ENCODE measurements at places on chromosomes 3 and 15.

- DNase-seq = no peak
Measured at GRCh38 chr3:8984526-8984925, 21.3 kb upstream of the RAD18 start.

GRCh38 chr3:100097919-100098783 is 16.1 kb downstream of the FILIP1L start:
- no peak for DNase-seq

GRCh38 chr3:105518203-105518602 is 151.5 kb downstream of the ALCAM start:
- DNase-seq = no peak

GRCh38 chr3:102736975-102737304 is 302.1 kb downstream of the ZPLD1 start:
- DNase-seq = no peak

- DNase-seq = peak; percentile 21
Measured at GRCh38 chr15:91849749-91850161, 3.8 kb upstream of the SLCO3A1 start.

DNA sequence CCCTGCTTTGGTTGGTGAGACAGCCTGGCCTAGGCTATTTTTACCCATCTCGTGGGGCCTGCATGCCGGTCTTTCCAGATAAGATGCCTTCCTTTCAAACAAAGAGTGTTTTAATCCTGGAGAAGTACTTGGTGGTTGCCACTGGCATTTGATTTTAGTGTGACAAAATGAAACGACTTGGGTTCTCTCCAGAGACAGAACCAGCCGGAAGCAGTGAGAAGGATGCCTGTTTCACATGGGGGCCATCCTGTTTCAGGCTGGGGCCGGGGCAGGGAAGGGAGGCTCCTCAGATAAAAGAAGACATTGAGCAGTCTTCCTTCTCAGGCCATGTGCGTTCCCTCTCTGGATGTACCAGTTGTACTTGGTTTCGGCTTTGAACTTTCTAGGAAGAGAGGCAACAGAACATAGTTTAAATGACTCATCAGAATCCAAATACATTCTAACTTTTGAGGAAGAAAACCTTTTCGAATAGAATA is 74.9 kb downstream of the TOP2B start:
- DNase-seq = peak; percentile 61

DNA sequence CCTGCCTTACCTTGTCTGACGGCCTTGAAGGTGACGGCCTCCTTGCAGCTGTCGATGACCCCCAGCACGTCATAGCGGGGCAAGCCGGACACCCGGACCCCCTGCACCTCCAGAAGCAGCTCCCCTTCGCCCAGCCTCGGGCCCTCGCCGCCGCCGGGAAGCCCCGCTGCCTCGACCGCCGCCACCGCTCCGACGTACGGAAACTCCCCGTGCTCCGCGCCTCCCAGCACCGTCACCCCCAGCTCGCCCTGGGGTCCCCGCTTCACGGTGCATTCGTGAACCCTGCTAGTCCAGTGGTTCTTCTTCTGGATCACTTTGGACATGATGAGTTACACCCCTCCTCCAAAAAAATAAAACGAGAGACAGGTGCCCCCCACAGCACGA is 740 bp downstream of the MAGI1 start:
- DNase-seq = peak; percentile 49

DNA sequence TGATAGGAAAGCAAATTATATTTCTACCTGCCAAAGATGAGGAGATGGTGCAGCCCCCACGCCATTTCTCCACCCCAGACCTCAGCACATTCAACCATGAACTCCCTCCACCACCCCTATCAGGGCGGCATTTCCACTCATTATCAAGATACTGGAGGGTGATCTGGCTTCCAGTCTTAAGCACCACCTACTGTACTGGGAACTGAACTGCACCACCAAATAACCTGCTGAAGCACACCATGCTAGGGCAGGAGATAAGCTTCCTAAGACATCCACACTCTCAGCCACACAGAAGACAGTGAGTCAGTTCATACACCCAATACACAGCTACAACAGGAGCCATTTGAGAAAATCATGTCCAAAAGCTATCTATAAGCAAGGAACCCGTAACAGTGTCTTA is 98.8 kb downstream of the FGF7 start:
- no peak for DNase-seq

- no peak for DNase-seq
Measured at GRCh38 chr3:16559653-16560365, 45.4 kb downstream of the DAZL start.

- DNase-seq = peak; percentile 22
Measured at GRCh38 chr15:94972314-94972713, 741.0 kb downstream of the MCTP2 start.

GRCh38 chr15:58163985-58164384 is 25.8 kb downstream of the AQP9 start:
- DNase-seq = no peak

- no peak for DNase-seq
Measured at GRCh38 chr15:91694131-91694830, 159.2 kb upstream of the SLCO3A1 start.
